CD4-positive, alpha-beta T cell treated with Interleukin-2 at 100 ng/mL for 4 hours (primary cell): ENCODE measurements at places on chromosomes 6 and 20.

GRCh38 chr6:160305926-160306713 is 42.1 kb upstream of the SLC22A3 start:
- no peak for DNase-seq

DNA sequence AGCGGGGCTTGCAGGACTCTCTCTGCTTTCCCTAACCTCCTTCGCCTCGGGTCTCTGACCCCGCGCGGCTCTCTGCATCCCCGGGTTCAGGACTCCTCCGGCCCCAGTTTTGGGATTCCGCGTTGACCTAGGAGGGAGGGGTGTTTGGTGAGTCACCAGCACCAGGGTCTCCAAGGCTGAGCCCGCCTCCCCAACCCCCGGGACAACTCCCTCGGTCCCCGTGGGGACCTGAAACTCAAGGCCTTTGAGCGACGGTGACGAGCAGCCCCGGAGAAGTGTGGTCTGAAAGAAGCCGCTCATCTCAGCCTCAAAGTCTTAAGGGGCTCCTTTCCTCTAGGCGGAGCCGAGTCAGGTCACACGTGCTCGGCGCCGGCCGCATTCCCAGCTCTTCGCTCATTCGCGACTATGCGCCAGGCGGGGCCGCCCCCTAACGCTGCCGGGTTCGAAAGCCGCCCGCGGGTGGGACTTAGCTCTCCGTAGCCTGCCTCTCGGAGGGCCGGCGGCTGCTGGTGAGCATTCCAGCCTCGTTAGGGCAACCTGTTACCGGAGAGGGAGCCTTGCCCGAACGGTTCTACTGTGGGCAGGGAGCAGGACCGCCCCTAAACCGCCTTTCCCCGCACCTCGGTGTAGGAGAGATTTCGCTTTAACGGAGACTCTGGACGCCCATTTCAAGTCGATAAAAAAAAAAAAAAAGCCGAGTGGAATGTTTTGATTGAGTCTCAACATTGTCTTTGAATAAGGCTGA is 3.0 kb upstream of the PRDM13 start:
- no peak for DNase-seq

GRCh38 chr6:53128842-53129241 is 19.8 kb downstream of the GCM1 start:
- no peak for DNase-seq

DNA sequence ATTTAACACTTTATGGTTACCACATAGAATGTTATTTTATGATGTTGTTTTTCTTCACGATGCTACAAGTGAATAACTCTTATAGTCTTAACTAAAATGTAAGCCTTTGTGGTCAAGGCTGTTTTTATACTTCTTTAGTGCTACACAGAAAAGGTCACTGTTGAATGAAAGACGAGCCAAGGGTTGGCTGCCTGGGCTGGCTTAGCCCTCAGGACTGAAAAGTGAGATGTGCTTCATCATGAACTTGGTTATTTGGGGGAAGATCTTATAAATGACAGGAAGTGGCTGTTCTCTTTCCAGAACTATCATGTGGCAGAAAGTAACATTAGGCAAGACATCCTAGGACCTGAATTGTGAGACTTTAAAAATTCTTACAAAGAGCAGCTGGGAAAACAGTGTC is 404.0 kb downstream of the BTBD3 start:
- no peak for DNase-seq

DNA sequence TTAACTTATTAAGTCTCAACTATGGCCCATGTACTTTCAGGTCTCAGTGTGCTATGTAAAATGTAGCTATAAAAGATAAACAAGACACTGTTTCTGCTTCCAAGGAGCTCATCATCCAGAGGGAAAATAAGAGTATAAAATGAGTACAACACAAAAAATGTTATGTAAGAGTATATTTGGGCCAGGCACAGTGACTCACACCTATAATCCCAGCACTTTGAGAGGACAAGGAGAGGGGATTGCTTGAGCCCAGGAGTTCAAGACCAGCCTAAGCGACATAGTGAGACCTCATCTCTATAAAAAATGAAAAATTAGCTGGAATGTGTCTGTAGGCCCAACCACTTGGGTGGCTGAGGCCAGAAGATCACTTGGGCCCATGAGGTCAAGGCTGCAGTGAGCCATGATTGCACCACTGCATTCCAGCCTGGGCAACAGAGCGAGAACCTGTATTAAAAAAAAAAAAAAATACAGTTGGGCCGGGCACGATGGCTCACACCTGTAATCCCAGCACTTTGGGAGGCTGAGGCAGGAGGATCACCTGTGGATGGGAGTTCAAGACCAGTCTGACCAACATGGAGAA is 124.0 kb downstream of the EDN1 start:
- no peak for DNase-seq

- no peak for DNase-seq
Observed at GRCh38 chr6:125170376-125170775, 16.8 kb downstream of the TPD52L1 start.

- peak; percentile 22 for DNase-seq
Observed at GRCh38 chr6:32664827-32665362, 1.6 kb downstream of the HLA-DQB1 start.

DNA sequence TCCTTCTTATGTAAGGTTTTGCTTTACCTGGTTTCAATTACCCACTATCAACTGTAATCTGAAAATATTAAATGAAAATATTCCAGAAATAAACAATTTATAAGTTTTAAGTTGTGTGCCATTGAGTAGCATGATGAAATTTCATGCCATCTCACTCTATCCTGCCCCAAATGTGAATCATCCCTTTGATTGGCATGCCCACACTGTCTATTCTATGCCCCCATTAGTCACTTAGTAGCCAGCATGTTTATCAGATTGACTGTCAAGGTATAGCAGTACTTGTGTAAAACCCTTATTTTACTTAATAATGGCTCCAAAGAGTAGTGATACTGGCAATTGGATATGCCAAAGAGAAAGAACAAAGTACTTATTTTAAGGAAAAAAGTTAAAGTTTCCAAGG is 403.8 kb downstream of the ADGRB3 start:
- DNase-seq, result no peak
